Left ventricle myocardium superior (tissue), 1 donor: ENCODE measurements at places on chromosomes 5 and 9.

- DNase-seq, result no peak
Measured at GRCh38 chr5:6392561-6392960, 14.2 kb upstream of the MED10 start.

- DNase-seq, result no peak
Measured at GRCh38 chr5:30845194-30845593, 348.3 kb upstream of the CDH6 start.

DNA sequence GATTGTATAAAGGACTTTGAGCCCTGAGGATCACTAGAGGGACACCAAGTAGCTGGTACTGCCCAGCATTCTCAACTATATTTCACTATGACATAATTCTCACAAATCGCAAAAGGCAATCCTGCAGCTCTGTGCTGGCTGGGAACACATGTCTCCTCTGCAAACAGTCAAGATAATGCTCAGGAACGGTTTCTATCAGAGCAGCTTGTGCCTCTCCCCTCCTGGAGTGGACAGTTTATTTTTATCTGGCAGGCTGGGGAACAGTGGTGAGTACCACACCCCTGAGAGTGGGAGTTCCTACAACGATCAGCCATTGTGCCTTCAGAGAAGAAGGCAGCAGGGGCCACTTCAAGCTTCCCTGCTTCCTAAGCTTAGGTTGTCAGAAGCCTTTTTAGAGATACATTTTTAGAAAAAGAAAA is 65.8 kb downstream of the ERAP1 start:
- peak; percentile 39 for DNase-seq

GRCh38 chr5:19630876-19631275 is 357.1 kb downstream of the CDH18 start:
- no peak for DNase-seq

GRCh38 chr5:170534941-170535340 is 31.1 kb downstream of the KCNIP1 start:
- no peak for DNase-seq

GRCh38 chr9:4486176-4486575 is 4.1 kb upstream of the SLC1A1 start:
- no peak for DNase-seq

- no peak for DNase-seq
Measured at GRCh38 chr5:86684222-86684621, 66.5 kb downstream of the COX7C start.

DNA sequence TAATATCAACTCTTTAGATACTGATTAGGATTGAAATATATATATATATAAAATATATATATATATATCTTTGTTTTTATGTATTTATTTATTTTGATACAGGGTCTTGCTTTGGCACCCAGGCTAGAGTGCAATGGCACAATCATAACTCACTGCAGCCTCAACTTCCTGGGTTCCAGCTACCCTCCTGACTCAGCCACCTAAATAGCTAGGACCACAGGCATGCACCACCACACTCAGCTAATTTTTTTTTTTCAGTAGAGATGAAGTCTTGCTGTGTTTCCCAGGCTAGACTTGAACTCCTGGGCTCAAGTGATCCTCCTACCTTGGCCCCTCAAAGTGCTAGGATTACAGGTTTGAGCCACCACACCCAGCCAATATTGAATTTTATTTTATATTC is 20.6 kb upstream of the CDH6 start:
- no peak for DNase-seq

DNA sequence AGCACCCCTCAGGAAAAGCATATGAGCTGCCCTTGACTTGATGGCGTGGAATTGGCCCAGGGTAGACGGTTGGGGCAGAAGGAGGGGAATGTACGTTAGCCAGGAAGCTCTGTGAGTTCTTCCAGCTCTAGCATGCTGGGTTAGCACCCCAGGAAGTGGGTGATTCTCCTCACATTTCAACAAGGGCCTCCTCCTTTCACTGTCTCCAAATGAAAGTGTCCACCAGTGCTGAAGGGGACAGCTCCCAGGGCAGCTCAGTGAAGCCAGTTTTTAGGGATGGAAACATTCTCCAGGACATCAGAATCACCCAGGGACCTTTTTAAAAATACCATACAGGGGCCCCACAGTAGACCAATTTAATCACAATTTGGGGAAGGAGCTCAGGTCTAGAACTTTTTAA is 17.2 kb upstream of the AFAP1L1 start:
- DNase-seq, result no peak

- DNase-seq, result peak; percentile 4
Measured at GRCh38 chr5:91957666-91958065, 574.5 kb upstream of the ARRDC3 start.

- no peak for DNase-seq
Measured at GRCh38 chr9:80378669-80379293, 807.0 kb downstream of the TLE4 start.

- no peak for DNase-seq
Measured at GRCh38 chr9:967436-967835, 9.0 kb upstream of the DMRT3 start.

GRCh38 chr9:99753436-99753835 is 68.2 kb upstream of the NR4A3 start:
- no peak for DNase-seq

DNA sequence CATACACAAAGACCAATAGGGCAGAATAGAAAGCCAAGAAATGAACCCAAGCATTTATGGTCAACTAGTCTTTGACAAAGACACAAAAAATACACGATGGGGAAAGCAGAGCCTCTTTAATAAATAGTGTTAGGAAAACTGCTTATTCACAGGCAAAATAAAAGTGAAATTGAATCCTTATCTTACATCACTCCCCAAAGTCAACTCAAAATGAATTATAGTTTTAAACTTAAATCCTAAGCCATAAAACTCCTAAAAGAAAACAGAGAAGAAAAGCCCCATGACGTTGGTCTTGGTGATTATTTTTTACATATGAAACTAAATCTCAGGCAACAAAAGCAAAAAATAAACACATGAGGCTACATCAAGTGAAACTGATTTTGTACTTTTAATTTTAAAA is 46.8 kb downstream of the CHSY3 start:
- DNase-seq, result no peak

- no peak for DNase-seq
Measured at GRCh38 chr9:79667817-79668436, 96.2 kb downstream of the TLE4 start.
